ENCODE measurements at places on chromosomes 16 and 17.

DNA sequence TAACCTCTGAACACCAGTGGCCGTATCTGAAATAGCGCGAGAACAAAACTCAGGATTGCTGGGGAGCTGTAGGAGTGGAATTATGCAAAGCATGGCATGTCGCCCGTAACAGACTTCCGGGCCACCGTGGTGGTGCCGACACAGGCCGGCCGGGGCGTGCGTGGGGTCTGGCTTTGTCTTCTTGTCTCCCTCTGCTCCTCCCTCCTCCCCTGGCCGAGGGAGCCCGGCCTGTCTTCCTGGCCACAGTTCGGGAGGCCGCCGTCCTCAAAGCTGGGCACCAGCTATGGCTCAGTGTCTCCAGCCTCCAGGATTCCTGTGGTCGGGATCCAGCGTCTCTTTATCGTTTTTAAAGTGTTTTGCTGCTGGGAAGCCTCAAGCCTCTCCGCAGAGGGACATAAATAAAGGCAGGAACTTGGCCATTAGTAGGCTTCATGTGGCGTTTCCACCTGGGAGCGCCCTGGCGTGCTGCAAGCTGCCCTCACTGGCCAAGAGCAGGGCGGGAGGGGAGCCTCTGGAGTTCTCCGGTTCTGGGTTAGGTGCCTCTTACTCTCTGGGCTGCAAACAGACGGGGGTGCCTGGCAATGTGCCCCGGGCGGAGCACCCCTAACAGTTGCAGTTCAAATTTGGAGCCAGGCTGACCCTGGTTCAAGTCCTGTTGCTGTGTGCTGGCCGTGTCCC is 22.0 kb upstream of the NPTX1 start:
- no peak for DNase-seq

GRCh38 chr16:29898804-29899515 is 390 bp downstream of the SEZ6L2 start:
- no peak for DNase-seq

DNA sequence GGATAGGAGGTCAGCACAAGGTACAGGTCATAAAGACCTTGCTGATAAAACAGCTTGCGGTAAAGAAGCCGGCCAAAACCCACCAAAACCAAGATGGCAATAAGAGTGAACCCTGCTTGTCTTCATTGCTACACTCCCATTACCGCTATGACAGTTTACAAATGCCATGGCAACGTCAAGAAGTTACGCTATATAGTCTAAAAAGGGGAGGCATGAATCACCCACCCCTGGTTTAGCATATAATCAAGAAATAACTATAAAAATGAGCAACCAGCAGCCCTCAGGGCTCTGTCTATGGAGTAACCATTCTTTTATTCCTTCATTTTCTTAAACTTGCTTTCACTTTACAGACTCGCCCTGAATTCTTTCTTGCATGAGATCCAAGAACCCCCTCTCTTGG is 1.0 kb upstream of the HSBP1 start:
- DNase-seq, result no peak

DNA sequence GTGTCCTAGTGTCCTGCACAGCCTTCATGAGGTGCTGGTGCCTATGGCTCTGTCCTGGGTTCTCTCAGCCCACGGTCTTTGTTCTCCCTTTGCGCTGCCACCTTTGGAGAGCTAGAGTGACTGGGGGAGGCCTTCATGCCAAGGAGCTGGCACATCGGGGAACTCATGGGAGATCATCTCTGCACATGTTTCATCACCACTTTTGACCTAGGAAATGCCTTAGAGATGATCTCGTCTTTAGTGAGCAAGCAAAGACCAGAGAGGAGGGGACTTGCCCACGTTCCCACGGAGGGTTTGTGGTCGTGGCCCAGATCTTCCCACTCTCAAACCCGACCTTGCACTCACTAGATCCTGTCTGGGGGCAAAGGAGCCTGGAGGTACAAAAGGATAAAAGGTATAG is 23.5 kb downstream of the TBX4 start:
- no peak for DNase-seq

- DNase-seq, result peak; percentile 56
Measured at GRCh38 chr17:1746975-1747543, 4.4 kb downstream of the SERPINF2 start.

DNA sequence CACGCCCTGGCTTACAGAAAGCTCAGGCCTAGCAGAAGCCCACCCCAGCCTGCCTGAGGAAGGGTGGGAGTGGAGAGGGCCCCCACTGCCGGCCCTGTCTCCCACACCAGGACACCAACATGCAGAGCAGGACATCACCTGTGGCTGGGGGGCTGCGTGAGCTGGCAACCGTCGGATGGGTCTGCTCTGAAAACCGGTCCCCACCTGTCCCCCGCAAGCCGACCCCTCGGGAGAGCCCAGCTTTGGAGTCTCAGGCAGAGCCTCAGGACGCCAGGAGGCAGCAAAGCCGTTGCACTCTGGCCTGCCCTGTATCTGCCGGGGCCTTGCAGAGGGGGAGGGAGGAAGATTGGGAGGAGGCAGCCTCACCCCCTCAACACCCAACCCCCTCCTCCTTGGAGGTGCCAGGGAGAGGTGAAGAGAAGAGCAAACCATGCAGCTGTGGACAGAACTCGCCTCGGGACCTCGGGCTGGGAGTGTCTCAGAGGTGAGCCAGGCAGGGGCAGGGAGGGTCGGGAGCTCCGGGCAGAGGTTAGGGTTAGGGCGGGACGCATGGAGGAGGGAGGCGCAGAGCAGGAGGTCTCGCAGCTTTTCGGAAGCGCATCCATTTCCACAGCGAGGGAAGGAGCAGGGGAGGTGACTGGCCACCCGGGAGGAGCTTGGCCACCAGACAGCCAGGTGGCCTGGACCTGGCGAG is 30.4 kb upstream of the ZC3H18 start:
- no peak for DNase-seq

- DNase-seq, result no peak
Measured at GRCh38 chr16:27156579-27156978, 46.7 kb upstream of the KDM8 start.

GRCh38 chr17:78958641-78959127 is 21.0 kb downstream of the LGALS3BP start:
- no peak for DNase-seq

GRCh38 chr16:680967-681745 is 946 bp downstream of the STUB1 start:
- DNase-seq, result no peak

DNA sequence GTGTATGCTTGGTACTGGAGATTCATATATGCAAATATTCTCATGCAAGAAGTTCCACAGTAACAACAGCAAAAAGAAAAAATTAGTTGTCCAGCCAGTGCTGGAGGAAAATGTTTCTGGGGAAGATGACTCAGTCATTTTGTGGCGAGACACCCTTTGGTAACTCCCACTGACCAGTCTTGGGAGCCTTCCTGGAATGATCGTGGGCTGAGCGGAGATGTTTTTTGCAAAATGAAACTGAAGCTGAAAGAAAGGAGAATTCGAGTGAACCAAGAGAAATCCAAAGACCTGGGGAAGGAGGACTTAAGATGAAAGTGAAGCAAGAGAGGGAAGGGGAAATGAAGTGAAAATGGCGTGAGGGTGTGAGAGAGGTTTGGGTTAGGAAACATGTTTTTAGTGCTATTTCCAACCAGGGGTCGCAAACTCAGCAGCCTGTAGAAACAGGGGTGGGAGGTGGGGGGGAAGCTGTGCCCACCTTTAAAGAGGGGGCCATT is 5.2 kb downstream of the ITPRIPL2 start:
- DNase-seq, result peak; percentile 57

- no peak for DNase-seq
Measured at GRCh38 chr16:1665829-1666228, 12.2 kb upstream of the JPT2 start.

GRCh38 chr17:34725725-34726124 is 146.3 kb downstream of the TMEM132E start:
- DNase-seq, result no peak

- DNase-seq, result no peak
Measured at GRCh38 chr16:31451681-31452351, 7.5 kb upstream of the ARMC5 start.

DNA sequence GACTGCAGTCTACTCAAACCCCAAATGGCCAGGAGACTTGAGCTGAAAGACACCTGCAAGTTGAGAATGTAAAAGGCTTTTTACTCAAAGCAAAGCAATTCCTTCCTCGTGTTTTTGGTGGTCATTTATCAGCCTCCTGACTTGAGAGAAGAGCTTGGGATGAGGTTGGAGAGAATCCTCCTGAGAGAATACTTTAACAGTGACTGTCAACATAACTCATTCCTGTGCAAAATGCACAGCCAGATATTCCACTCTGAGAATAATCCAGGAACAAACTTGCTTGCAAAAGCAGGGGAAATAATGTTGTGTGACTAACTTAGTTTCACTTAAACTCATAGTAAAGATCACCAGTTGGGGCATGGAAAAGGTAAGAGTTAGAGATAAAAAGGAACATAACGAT is 53.4 kb downstream of the SNTB2 start:
- DNase-seq, result no peak

GRCh38 chr16:53509906-53510703 is 7.1 kb upstream of the AKTIP start:
- peak; percentile 57 for DNase-seq

DNA sequence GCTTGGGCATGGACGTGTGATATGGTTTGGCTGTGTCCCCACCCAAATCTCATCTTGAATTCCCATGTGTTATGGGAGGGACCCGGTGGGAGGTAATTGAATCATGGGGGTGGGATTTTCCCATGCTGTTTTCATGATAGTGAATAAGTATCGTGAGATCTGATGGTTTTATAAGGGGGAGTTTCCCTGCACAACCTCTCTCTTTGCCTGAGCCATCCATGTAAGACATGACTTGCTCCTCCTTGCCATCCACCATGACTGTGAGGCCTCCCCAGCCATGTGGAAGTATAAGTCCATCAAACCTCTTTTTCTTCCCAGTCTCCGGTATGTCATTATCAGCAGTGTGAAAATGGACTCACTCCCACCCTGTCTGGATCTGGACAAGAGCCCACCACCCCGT is 393.4 kb downstream of the SEC14L1 start:
- DNase-seq, result no peak

DNA sequence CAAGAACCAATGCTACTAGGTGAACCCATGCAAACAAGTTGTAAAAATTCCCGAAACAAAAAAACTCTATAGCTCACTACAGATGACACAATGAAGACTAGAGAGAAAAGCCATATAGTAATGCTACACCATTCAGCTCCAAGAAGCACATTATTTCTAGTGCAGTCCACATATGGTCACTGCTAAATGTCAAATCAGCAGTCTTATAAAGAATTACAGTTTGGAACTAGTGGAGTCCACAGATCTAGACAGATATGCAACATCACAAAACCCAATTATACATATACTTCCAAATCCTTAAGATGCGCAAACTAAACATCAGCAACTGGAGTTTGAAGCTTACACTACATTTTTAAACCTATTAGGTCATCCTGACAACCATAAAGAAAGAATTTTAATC is 33.5 kb downstream of the GPATCH8 start:
- DNase-seq, result no peak

GRCh38 chr17:79273660-79274059 is 199.0 kb downstream of the ENGASE start:
- no peak for DNase-seq

GRCh38 chr16:17350207-17350606 is 120.6 kb downstream of the XYLT1 start:
- DNase-seq, result no peak

DNA sequence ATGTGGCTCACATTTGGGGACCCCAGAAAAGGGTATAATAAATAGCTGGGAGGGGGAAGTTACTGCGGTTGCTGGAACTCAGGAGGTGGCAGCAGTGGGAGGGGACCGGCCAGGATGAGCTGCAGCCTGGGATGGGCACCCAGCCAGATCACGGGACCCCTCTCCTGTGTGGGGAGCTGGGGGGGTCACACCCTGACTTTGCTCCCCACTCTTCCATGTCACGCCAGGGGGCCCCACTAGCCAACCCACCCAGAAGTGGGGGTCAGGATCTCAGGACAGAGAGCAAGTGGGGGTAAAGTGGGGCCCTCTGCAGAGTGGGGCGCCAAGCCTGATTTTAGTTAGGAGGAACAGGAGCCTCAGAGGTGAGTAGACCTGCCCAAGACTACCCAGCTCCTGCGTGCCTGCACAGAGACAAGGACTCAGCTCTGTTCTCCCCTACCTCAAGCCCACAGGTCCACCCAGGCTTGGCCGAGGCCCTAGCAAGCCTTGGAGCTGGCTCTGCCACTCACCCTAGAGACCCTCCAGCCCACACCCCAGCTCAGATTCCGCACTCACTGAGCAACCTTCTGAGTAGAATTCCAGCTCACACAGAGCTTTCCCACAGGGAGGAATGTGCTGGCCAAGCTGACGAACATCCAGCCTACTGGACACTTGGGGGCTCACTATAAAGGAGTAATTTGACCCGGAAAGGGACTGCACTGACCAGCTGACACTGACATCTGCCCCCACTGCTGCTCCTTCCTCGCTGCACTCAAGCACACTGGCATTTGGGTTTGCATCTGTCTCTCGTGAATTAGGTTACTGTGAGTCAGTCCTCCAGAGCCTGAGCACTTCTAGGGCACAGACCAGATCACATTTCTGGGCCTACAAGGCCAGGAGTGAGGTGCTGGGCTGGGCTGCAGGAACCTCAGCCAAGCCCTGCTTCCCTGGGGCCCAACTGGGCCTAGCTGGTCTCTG is 310.1 kb downstream of the C16orf95 start:
- DNase-seq, result no peak

DNA sequence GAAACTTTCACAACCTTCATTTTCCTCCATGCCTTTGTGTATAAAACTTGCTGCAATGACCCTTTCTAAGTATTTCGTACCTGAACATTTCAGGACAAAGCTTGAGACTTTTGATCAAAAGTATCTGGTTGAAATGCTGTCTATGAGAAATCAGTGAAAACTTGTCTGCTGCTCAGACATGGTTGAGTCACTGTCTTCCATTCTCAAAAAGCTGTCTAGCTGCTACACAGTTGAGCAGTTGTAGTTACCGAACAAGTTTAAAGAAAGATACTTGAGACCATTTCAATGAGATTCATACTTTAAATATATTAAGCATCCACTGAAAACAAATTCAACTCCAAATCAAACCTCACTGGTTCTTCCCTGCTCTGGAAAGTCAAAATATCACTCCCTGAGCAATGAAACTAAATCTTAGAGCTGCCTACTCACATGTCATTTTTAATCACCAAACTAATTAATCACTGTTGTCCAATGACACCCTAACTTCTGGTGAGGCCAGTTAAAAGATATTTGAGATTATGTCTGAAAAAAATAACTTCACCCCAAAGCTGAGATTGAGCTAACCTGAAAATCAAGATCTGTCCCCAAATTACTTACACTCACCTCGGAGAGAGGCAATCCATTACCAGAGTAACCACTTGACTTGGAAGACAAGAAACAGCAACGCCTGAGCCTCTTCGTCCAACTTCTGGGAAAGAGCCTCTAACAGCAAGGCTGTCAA is 488 bp downstream of the TMEM100 start:
- no peak for DNase-seq

DNA sequence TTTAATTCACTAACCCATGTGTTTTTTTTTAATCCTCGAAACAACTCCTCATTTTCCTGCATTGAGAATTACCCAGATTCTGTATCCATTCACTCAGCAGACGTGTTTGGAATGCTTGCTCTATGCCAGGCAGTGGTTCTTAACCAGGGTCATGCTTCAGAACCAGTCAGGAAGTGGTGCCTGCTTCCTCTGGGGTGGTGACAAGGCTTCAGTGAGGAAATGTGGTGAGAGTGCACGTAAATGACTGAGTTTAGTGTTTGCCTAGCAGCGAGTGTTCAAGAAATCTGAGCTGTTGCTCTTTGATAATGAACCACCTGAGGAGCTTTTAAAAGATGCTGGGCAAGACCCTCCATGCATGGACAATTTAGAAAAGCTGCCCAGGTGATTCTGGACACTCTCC is 9.9 kb downstream of the ZFP90 start:
- no peak for DNase-seq

All from tibial nerve (tissue), 4 donors.